CD8-positive, alpha-beta memory T cell (primary cell): ENCODE measurements at places on chromosomes 12 and 14.
A peak's percentile ranks its signal among the peaks of the same experiment; 100 is the strongest.

DNA sequence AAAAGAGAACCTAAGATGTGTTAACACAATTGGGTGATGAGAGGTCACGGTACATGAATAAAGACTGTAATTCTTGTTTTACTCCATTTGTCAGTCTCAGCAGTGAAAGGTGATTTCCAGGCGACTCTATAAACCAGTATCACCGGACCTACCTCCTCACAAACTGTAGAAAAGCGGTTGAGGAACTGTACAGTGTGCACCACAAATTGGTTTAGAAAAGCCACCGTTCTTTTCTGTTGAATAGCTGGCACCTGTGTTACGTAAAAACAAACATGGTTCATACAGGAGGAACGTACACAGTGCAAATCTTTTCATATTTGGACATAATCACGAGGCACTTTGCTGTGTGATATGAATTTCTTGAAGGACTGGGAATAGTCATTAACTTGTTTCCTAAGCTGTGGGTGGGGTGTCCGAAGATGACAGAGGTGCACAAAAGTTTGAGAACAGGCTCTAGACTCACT, 663 bp downstream of the WASHC3 start:
- peaks cover 30% of the 10 kb centered on the region for H3K4me1 ChIP-seq
- DNase-seq: no peak
- H3K27ac ChIP-seq: peak overlapping the region; percentile 95

- H3K27me3 ChIP-seq: no peaks in the 10 kb centered on the region
- H3K4me3 ChIP-seq: peak overlapping the region; percentile 98
These were observed 682 bp downstream of the CREBL2 start for GRCh38 chr12:12612358-12612757.

GRCh38 chr14:75092698-75093097, 23.3 kb downstream of the ZC2HC1C start:
- no peak overlapping the region for H3K4me3 ChIP-seq
- DNase-seq: no peak
- H3K27ac ChIP-seq: no peak overlapping the region
- no peaks in the 10 kb centered on the region for H3K27me3 ChIP-seq
- H3K36me3 ChIP-seq: peaks cover 41% of the 10 kb centered on the region
- H3K4me1 ChIP-seq: no peaks in the 10 kb centered on the region

DNA sequence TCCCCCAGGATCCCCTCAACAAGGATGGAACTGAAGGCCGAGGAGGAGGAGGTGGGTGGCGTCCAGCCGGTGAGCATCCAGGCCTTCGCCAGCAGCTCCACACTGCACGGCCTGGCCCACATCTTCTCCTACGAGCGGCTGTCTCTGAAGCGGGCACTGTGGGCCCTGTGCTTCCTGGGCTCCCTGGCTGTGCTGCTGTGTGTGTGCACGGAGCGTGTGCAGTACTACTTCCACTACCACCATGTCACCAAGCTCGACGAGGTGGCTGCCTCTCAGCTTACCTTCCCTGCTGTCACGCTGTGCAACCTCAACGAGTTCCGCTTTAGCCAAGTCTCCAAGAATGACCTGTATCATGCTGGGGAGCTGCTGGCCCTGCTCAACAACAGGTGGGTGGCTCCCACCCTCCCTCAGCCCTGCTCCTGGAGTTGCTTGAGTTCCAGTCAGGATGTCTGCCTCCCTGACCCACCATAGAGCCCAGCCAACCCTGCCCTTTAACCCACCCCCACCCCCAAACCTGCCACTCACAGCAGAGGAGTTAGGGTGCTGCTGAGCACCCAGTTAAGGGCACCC, 1.4 kb downstream of the ASIC1 start:
- peaks cover 33% of the 10 kb centered on the region for H3K4me1 ChIP-seq
- H3K27ac ChIP-seq: no peak overlapping the region
- H3K36me3 ChIP-seq: no peaks in the 10 kb centered on the region
- no peak overlapping the region for H3K4me3 ChIP-seq

- no peak overlapping the region for H3K4me3 ChIP-seq
- H3K27me3 ChIP-seq: peaks cover 5% of the 10 kb centered on the region
- H3K4me1 ChIP-seq: peaks cover 36% of the 10 kb centered on the region
- no peaks in the 10 kb centered on the region for H3K36me3 ChIP-seq
These were observed 113.4 kb upstream of the PELI2 start for GRCh38 chr14:56004786-56005185.

DNA sequence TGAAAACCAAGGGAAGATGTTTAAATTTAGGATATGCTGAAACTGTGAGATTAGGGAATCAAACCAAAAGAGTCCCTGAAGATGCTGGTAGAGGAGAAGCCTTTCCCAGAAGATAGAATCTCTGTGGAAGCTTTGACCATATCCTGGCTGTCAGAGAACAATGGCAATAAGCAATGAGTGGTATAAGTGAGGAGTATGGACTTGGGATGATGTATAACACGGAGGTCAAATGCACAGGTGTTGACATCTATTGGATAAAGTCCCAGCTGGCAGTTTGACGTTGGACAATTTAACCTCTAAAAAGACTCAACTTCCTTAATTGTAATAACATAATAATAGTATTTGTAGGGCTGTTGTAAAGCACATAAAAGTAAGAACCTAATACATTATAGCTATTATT, 30.1 kb upstream of the CLEC14A start:
- no peaks in the 10 kb centered on the region for H3K36me3 ChIP-seq
- H3K4me3 ChIP-seq: no peak overlapping the region
- H3K4me1 ChIP-seq: no peaks in the 10 kb centered on the region
- no peaks in the 10 kb centered on the region for H3K27me3 ChIP-seq

- no peak overlapping the region for H3K4me3 ChIP-seq
- no peaks in the 10 kb centered on the region for H3K4me1 ChIP-seq
- DNase-seq: no peak
These were observed 31.4 kb downstream of the JDP2 start for GRCh38 chr14:75459099-75459741.

DNA sequence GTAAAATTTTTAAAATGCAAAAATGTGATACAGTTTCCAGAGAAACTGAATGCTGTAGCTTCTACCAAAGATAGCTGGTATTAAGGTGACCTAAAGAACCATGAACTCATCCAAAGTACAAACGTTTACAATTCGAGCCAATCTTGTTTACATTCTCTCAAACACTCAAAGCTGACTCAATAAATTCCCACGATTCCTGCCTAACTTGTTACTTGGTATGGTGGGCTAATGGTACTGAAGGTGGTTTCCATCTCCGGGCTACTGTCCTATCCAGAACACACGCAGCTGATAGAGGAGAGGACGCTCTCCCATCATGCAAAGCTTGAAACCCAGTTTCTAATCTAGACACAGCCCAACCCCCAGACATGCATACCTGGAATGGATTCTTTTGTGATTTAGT, 31.5 kb downstream of the RAD9B start:
- H3K4me1 ChIP-seq: no peaks in the 10 kb centered on the region
- peaks cover 27% of the 10 kb centered on the region for H3K36me3 ChIP-seq
- DNase-seq: no peak
- no peak overlapping the region for H3K4me3 ChIP-seq
- no peak overlapping the region for H3K27ac ChIP-seq

DNA sequence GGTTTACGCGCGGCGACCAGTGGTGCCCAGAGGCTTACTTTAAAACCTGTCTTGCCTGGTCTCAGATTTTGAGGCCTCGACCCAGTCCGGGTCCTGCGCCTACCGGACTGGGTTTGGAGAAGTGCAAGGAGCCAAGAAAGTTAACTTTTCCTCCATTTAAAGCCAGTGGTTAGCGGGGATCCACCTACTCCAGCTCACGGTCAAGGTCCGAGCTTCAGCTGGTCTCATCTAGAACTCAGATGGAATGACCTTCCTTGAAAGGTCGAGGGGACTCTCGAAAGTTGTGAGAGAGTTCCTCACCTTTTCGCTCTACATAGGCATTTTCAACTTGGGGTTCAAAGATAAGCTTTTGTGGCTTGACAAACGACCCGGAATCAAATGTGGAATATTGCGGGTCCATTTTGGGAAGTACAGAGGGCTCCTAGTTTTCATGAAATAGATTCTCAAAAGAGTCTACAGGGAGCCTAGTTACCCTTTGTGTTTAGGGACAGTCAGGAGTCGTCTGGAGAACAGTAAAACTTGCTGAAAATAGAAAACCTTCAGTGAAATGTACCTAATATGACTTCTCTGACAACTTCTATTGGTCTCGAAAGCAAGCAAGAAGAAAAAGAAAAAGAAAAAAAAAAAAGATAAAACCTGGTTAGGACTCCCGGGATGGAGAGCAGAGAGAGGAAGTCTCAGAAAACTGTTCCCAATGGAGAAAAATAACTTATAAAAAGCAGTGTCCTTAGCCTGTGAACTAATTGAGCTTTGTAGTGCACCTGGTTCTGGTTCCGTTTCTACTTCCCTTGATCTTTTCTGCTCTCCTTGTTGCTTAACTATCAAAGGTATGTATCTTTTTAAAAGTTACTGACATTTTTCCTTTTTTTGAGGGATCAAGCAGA, 1.4 kb downstream of the KCNMB4 start:
- H3K4me3 ChIP-seq: peak overlapping the region; percentile 87
- DNase-seq: no peak
- no peaks in the 10 kb centered on the region for H3K36me3 ChIP-seq
